ENCODE measurements at places on chromosomes 4 and X.

- no peak for DNase-seq
Measured at GRCh38 chr4:176044589-176044951, 21.1 kb upstream of the WDR17 start.

DNA sequence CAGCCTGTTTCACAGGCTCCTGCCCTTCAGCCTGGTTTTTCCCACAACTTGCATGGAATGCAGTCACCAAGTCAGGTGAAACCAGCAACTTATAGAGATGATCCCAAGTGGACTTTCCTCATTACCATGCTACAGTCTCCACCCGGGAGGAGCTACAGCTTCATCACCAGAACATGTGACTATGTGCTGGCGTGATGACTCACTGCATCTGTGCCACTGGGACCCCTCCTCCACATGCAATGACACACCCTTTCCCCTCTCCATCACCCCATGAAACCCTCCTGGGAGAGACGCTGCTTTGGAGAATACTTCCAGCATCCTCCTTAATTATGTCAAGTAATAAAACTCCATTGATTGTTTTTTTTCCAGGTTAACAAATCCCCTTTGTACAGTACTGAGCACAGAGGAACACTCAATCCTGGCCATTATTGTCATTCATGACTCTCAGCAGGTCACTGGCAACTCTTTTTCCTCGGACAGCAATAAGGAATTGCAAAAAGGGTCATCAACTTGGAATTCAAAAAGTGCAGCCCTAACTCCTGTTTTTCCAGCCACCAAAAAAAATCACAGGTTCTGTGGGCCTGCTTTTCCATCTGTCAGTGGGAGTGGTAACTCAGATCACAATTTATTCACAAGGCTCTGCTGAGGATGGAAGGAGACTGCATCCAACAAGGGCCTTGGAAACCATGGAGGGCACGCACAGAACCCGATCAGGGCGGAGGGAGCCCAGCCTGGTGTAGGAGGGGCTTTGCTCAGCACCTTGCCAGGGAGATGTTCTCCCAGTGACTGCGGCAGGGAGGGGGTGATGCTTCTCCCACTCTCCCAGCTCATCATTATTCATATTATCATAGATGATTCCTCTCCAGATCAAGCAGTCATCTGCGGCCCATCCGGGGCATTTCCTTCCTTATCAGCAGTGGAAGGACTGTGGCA is 17.4 kb downstream of the QDPR start:
- no peak for DNase-seq

DNA sequence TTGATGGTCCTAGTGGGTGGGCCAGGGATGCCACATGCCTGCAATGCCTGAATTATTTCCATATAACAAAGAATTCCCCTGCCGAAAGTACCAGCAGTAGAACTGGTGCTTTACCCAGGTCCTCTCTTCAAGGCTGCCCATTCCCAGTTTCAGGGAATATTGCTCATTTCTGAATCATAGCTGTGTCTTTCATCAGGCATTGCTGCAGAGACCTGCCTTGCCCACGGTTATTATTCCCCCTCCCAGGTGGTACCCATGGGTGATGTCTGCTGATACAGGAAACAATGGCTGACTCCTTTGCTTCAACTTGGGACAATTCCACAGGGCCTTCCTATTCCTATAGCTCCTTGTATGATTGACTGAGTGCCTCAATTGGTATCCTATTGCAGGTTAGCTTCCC is 9.7 kb upstream of the IQCM start:
- no peak for DNase-seq

- no peak for DNase-seq
Measured at GRCh38 chrX:102765809-102766208, 45.3 kb downstream of the GPRASP3 start.

DNA sequence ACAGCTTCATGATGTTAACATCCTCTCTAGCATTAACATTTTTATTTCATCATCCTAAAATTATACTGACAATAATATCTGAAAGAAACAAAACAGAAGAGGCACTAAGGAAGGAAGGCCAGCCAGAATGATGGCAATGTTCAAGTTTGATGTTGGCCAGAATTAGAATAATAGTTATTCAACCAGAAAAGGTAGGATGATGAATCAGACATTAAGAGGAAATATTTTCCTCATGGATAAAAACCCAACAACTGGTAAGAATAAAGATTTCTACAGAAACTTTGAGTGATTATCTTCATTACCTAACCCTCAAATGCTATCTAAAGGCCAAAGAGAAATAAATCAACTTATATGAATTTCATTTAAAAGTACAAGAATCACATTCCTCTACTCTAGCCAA is 105.2 kb downstream of the PDE5A start:
- no peak for DNase-seq

- no peak for DNase-seq
Measured at GRCh38 chr4:154616287-154616686, 3.8 kb upstream of the FGG start.

DNA sequence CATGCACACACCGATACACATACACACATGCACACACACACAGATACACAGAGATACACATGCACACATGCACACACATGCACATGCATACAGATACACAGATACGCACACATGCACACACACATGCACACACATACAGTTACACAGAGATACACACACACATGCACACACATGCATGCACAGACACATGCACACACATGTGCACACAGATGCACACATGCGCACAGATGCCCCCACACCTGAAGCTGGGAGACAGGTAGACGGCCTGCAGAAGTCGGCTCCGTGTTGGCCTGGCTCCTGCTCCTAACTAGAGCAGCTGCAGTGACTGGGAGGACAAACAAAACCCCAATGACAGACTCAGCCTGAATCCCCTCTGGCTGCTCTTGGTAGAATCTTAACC is 46.8 kb downstream of the PSAPL1 start:
- no peak for DNase-seq

DNA sequence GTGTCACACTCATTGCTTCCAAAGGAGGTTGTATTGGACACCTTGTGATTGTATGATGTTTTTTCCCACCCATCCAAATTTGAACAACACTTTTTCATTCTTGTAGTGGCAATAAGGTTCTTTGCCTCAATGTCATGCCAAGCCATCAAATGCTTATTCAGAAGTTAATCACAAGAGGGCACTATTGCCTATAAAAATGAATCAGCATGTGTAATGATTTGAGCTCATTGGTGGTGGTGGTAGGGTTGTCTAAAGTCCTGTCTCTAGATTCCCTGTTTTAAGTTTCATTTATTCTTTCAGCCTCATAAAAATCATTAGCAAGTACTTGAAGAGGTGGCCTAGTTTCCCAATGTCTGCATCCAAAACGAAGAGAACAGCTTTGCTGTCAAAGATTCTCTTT is 37.0 kb downstream of the IRS4 start:
- DNase-seq, result peak; percentile 53

- DNase-seq, result no peak
Measured at GRCh38 chrX:31516527-31516926, 444.7 kb upstream of the FTHL17 start.

DNA sequence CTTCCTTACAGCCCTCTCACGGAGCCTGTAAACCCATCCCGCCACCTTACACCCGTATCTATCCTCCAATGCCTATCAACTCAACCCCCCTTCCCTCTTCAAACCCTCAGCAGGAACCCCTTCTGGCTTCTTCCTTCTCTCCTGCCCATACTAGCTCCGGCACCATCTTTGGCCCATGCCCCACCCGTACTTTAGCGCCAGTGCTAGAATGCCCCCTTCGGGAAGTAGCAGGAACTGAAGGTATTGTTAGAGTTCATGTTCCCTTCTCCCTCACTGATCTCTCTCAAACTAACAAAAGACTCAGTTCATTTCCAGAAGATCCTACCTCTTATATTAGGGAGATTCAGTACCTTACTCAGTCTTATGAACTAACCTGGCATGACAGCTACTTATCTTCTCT is 2.7 kb upstream of the UGT2B15 start:
- DNase-seq, result no peak
